ENCODE measurements at places on chromosomes 5 and 9.

- no peak for DNase-seq
Measured at GRCh38 chr5:147504011-147504410, 5.9 kb downstream of the DPYSL3 start.

- no peak for DNase-seq
Measured at GRCh38 chr5:40437452-40437861, 242.3 kb upstream of the PTGER4 start.

GRCh38 chr5:15116996-15117395 lies 245.4 kb upstream of the ANKH start:
- DNase-seq, result no peak

GRCh38 chr5:92927291-92927778 lies 653.7 kb downstream of the NR2F1-AS1 start:
- DNase-seq, result no peak

- no peak for DNase-seq
Measured at GRCh38 chr9:28086881-28087280, 513.6 kb upstream of the C9orf72 start.

DNA sequence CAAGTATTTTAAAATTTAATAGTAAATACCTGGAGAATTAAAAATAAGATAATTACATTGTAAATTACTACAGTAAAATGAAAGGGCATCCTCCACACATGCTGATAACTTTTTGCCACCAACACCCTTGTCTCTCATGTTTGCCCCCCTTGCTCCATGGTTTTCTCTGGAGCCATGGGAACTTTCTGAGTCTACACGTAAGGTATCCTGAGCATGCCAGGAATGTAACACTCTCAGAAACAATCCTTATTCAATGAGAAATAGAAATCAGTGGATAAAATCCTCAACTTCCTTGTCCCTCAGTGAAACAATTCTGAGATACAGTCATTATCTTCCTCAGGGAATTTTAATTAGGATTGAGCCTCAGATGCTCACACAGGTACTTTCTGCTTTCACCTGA lies 108.9 kb downstream of the IZUMO3 start:
- DNase-seq, result no peak

DNA sequence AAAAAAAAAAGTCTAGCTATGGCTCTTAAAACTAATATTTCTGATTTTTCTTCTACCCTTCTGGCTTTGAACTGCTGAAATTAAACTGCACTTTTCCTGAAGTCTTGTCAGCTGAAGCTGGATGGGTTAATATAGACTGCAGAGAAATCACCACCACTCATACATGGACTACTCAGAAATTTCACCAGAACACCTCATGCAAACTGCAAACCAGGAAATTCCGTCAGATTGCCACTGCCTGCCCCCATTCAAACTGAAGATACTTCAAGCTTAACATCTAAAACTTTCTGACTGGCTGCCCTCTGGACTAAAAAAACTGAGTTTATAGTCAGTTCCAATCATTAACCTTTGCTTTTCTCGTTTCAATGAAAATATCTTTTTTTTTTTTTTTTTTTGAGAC lies 11.6 kb upstream of the ANXA2R start:
- DNase-seq, result no peak
